ENCODE measurements at places on chromosomes 3 and 15. TPM values are rescaled to one million over a fixed set of nuclear protein-coding genes. Genes with fewer than 3 reads are reported as not detected.

DNA sequence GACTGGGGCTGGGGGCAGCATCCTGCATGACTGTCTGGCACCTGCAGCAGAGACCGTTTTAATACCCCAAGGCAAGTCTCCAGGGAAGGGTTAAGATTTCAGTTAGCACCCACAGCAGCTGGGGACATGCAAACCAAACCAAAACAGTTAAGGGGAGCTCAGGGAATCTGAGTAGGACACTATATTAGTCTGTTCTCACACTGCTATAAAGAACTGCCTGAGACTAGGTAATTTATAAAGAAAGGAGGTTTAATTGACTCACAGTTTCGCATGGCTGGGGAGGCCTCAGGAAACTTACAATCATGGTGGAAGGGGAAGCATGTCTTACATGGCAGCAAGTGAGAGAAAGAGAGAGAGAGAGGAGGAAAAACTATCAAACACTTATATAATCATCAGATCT is 25.3 kb downstream of the GALNT15 start:
- DNase-seq, result no peak

DNA sequence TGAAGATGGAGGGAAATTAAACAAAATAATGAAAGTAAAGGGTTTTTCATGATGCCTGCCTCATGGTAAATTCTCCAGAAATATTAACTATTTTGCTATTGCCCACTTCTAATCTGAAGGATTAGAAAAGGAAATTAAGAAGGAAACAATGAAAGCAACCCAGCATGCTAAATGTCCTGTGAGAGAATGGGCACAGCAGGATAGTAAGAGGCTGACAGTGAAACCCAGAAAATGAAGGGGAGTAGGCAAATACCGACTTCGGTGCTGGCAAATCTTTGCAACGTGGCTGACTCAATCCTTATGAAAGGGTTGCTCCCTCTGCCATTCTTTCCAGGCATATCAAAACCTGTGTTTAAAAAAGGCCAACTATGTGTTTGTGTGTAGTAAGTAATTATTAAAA is 147.5 kb upstream of the SYNPR start:
- DNase-seq, result no peak

- DNase-seq, result peak; percentile 13
Observed at GRCh38 chr3:13884851-13885703, 5.2 kb upstream of the WNT7A start.

Gene IL20RB
- polyA plus RNA-seq, result not detected

Gene IFT80
- polyA plus RNA-seq, result 10.8 TPM
